ENCODE measurements at places on chromosomes 7 and 10.

DNA sequence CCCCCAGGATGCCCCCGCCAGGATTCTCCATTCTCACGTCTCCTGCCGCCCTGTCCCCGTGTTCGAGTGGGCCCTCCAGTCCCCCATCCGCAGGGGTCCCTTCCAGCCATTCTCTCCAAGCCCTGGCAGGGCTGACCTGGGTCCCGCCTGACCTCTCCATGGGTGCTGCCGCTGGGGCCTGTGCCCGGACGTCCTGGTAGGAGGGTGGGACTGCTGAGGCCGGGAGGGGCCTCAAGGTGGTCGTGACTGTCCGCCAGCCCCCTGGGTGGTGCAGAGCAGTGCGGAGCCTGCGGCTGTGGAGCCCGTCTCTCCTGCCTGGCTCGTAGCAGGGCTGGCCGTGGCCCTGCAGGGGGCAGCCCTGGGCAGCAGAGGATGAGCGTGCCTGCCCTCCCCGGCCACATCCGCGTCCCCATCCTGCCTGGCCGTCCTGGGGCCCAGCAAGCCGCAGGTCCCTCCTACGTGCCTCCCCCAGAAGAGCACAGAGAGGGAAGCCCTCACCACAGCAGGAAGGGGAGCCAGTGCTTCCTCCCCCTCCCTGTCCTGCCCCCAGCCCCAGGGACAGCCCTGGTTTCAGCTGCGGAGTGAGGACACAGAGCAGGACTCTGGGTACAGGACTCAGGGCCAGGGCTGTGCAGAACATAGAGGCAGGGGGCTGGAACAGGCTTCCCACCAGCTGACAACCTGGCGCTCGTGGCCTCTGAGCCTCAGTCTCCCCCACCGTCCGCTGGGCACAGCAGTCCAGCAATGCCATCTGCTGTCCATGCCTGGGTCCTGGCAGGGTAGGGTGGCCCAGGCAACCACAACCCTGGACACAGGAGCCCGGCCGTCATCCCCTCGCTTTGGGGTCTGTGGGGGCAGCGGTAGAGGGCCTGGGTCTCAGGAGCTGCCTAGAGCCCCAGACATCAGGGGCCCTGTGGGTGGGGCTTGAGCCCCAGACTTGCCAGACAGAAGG lies 1.5 kb upstream of the GRIFIN start:
- peak; percentile 64 for DNase-seq

GRCh38 chr10:120105001-120105400 lies 212.5 kb downstream of the SEC23IP start:
- DNase-seq, result no peak

- no peak for DNase-seq
Measured at GRCh38 chr7:15915686-15916293, 229.3 kb upstream of the MEOX2 start.

- DNase-seq, result peak; percentile 7
Measured at GRCh38 chr10:124354411-124355382, 64.0 kb downstream of the OAT start.

- DNase-seq, result no peak
Measured at GRCh38 chr7:148789220-148789619, 90.5 kb downstream of the CUL1 start.

GRCh38 chr10:112899391-112900065 lies 50.5 kb upstream of the TCF7L2 start:
- DNase-seq, result no peak

DNA sequence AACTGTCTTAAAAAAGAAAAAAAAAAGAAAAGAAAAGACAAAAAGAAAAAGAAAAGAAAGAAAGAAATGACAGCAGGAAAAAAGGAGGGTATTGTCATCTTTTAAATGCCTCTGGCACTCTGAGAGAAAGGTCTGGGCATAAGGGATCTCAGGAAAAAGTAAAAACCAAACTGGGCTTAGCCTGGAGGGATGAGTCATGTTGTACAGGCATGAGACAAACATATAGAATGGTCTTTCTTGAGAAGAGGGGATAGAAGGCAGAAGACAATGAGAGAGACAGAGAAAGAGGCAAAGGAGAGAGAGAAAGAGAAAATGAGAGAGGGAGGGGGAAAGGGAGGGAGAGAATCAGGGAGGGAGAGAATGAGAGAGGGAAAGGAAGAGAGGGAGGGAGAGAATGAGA lies 32.3 kb upstream of the KCNMA1 start:
- no peak for DNase-seq

GRCh38 chr10:43195557-43195956 lies 57.3 kb downstream of the CSGALNACT2 start:
- no peak for DNase-seq

- no peak for DNase-seq
Measured at GRCh38 chr10:3538291-3538655, 246.7 kb downstream of the KLF6 start.

DNA sequence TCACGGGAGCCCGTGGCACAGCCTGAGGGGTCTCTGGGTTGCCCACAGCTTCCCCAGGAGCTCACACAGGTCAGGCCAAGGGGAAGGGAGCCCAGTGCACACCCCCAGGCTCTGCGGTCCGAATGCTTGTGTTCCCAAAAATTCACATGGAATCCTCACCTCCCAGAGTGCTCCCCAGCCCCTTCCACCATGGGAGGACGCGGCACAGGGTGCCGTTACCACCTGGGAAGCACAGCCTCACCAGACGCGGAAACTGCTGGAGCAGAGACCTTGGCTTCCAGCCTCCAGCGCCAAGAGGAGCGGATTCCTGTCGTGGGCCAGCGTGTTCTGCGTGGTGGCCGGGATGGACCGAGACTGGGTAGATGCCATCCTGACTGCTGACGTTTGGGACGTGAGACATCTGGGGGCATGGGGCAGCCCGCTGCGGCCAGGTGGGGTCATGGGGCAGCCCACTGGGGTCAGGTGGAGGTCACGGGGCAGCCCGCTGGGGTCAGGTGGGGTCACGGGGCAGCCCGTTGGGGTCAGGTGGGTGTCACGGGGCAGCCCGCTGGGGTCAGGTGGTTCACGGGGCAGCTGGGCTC lies 149.4 kb downstream of the WDR37 start:
- no peak for DNase-seq

DNA sequence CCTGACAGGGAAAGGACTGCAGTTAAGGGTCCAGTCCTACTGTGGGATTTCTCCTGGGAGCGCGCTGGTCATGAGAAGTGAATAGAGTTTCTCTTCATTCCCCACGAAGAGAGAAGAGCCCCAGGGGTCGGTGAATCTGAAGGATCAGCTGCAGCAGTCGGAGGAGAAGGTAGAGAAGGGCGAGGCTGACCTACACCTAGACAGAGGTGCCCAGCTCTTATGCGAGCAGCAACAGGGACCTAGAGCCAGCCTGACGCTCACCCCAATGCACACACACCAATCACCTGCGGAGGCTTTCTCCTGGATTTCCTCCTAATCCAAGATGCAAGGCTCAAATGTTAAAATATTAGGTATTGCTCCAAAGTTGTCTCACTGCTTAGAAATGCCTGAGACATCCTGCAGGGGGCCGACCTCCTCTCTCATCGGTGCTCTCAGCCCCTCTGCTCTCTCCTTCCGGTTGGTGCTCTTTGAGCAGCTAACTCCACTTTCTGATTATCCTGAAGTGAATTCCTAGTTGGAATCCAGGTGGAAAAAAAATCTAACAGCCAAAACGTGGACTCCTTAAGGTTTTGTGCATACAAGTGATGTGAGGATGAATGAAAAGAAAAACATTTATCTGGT lies 176.4 kb downstream of the AHR start:
- no peak for DNase-seq

- DNase-seq, result no peak
Measured at GRCh38 chr10:82089327-82089726, 214.3 kb downstream of the NRG3 start.

GRCh38 chr10:5666841-5667630 lies 641 bp upstream of the ASB13 start:
- DNase-seq, result no peak

DNA sequence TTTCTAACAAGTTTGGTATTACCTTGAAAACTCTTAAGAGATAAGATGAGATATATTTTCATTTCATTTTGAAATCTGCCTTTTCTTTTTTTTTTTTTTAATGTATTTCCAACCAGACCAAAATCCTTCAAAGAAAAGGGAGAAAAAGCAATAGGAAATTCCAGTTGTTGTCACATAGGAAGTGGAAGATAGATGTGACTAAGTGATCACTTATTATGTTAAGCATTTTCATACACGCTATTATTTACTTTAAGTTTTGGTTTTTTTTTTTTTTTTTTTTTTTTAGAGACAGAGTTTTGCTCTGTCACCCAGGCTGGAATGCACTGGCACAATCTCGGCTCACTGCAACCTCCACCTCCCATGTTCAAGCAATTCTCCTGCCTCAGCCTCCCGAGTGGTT lies 197.2 kb upstream of the FRMD4A start:
- DNase-seq, result no peak

DNA sequence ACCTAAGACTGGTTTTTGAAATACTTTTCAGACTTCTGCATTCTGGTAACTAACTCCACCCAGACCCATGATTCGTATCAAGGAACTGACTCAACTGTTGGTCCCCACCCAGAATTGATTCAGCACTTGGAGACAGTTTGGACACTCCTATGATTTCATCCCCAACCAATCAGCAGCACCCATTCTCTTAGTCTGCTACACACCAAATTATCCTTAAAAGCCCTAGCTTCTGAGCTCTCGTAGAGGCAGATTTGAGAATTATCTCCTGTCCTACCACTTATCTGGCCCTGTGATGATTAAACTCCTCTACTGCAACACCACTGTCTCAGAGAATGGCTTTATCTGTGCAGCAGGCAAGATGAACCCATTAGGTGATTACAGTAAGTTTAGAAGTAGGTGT lies 7.7 kb upstream of the GSTO1 start:
- no peak for DNase-seq

GRCh38 chr10:30241422-30242110 lies 107.5 kb downstream of the MTPAP start:
- no peak for DNase-seq

DNA sequence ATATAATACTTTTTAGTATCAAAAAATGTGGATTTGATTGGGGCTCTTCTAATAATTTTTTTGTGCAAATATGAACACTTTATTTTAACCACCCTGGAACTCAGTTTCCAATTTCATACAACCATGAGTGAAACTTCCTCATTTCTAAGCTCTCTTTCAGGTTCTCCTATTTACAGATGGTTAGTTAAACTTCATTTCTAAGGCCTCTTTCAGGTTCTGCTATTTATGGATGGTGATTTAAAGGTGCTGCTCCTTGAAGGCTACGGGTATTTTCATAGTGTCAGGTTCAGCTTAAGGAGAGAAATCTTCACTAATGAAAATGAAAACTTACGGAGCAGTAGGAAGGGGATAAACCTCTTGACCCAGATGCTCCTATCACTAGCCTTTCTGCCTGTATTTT lies 568.3 kb downstream of the KIF20B start:
- DNase-seq, result no peak

DNA sequence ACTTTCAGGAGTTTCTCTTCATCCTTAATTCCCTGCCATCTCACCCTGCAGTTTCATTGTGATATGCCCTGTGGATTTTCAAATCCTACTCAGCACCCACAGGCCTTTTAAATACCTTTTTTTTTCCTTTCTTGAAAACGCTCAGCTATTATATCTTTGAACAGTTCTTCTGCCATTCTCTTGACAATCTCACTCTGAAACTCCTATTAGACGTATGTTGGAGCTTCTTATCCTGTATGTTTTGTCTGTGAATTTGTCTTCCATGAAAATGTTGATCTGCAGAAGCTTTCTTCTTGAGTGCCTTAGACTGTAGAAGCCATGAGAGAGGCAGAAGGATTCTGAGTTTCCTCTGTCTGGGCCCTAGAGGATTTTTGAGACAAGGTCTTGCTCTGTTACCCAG lies 18.9 kb upstream of the YAE1 start:
- DNase-seq, result no peak

DNA sequence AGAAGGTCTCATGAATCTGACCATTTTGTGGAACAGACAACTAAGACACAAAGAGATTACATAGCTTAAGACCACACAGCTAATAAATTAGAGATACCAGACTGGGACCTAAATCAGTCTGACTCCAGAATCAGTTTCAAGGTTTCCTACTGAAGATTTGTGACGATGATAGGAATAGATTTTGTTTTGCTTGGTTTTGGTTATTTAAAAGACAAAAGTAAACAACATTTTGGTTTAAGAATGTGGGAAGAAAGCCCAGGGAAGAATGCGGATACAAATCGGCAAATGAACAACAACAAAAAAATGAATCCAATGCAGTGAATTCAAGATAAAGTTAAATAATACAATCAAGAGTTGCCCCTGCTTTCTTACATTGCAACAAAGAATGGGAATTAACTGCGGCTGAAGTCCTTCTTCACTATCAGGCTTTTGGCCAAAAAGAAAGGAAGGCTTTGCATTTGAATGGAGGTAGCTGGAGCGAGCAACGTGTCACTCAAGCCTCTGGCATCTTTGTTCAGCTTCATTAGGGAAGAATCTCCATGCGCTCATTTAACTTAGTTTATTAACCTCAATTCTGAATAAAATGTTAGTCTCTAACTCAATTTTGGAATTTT lies 210.8 kb downstream of the ADAM12 start:
- DNase-seq, result no peak

DNA sequence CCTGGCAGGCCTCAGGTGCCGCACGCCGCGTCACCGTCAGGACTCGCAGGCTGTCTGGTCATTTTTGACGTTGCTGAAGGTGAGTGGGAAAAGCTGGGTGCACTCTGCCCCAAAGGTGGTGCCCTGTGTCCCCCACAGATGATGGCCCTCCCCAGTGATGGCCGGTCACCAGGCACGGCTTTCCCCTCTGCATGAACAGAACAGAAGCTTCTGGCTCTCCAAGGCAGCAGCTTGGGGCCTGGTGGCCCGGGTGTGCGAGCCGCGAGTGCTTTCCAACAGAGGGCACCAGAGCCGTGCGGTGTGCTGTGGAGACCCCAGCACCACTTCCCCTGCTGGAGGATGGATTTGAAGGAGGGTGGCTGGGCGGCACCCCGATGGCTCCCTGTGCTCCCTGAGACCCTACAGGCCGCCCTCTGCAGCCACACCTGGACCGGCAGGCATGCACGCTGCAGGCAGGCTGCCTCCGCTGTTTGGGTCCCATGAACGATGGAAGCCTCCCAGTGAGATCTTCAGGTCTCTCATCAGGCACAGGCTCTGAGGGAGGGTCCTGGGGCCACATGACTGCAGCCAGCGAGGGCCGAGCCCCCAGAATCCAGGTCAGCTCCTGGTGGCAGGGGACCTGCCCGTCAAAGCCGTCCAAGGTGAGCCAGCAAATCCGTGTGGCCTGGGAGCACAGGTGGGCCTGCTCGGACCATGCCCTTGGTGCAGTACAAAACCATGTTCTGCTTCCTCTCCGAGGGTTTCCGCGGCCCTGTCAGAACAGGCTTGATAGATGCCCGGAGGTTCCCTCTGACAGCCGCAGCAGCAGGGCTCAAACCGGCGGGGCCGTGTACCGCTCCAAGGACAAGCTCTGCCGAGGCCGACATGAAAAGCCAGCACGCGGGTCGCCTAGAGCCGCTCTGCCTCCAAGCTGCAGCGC lies 195.4 kb downstream of the EBF3 start:
- DNase-seq, result no peak

- no peak for DNase-seq
Measured at GRCh38 chr10:128121750-128122412, 4.3 kb downstream of the MKI67 start.

GRCh38 chr7:15554744-15555143 lies 7.1 kb downstream of the AGMO start:
- no peak for DNase-seq

GRCh38 chr10:69760072-69760471 lies 41.6 kb upstream of the COL13A1 start:
- no peak for DNase-seq

Measured in CD4-positive, alpha-beta memory T cell (primary cell).